Jurkat, Clone E6-1 (cell line): ENCODE measurements at places on chromosomes 7 and 10.

DNA sequence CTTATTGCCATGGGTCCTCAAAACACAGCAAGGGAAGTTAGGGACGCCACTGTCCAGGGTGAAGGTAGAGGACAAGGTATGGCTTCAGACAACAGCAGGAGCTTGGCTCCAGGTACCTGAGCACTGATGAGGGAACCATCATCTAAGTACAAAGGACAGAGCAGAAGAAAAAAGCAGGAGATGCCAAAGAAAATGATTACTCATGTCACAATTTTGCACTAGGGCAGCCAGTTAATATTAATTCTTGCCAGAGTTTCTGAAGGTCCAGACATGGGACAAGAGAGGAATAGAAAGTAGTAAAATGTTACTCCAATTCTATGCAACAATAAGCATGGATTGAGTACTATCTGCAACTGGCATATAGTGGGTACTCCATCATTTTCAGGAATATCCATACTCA lies 14.1 kb downstream of the PTN start:
- DNase-seq = no peak

DNA sequence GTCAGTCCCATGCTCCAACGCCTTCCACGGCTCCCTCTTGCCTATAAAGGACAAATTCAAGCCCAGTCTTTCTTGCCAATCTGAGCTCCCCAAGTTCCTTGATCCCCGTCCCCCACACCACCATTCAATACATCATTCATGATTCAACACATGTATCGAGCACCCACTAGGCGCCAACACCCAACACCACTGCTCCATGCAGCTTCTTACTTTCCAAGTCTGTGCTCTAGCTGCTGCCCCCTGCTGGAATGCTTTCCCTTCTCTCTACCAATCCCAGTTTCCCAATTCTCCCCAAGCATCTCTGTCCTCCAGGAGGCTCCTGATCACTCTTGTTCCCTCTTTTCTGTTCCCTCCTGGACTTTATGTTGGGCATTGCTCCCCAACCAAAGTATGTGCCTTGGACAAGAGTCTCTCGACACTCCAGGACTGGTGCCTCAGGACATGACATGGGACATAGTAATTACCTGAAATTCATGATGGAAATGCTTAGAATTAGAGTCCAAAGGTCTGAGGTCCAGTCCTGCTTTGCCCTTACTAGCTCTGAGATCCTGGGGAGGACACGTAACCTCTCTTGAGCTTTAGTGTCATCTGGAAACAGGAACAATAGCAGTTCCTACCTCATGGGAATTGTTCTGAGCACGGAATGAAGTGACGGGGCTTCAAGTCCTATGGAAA lies 172.7 kb downstream of the NEURL1 start:
- no peak for DNase-seq

DNA sequence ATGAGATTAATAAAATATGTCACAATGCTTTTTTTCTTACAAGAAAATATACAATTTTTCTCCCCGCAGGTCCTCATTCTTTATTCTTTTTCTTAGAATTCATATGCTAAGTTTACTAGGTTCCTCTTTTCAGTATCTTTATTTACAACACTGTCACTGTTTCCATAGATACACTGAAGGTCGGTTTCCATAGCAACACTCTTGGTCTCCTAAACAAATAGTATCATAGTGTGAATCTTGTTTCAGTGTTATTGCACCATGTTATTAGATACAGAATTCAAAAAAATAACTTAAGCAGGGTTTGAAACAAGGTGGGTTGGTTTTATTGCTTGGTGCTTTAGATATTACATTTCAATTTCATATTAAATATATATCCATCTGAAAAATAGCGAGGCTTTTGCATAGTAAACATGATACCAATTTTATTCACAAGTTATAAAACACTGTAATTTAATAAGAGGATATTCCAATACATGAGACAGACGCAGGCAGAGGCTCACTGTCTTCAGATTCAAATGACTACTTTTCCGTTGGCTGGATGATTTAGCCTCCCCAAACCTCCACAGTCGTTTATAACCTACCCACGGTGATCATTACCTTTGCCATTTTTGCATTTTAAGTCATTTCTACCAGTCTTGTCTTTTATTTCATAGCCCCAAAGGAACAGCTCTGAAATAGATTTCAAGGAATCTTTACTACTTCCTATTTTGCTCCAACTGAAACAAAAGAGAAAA lies 88.9 kb upstream of the KLF6 start:
- DNase-seq = peak; percentile 5

DNA sequence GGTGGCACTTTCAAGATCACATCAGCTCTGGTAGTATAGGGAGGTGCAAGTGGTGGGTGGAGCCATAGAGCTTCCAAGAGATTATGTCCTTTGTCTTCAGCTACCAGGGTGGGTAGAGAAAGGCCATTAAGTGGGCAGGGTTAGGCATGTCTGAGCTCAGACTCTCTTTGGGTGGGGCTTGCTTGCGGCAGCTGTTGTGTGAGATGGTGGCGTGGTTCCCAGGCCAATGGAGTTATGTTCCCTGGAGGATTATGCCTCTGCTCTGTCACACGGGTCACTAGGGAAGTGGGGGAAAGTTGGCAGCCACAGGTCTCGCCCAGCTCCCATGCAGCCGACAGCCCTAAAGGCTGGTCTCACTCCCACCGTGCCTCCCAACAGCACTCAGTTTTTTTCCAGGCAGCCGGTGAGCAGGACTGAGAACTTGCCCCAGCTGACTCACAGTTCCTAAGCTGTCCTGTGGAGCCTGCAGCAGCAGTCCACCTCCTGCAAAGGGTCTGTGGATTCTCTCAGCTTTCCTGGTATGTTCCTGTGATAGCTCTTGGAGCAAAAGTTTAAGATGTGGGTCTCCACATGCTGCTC lies 459.0 kb downstream of the SH2D4B start:
- no peak for DNase-seq

- DNase-seq = peak; percentile 53
These were observed 8.5 kb upstream of the SCD start for GRCh38 chr10:100338434-100339036.

DNA sequence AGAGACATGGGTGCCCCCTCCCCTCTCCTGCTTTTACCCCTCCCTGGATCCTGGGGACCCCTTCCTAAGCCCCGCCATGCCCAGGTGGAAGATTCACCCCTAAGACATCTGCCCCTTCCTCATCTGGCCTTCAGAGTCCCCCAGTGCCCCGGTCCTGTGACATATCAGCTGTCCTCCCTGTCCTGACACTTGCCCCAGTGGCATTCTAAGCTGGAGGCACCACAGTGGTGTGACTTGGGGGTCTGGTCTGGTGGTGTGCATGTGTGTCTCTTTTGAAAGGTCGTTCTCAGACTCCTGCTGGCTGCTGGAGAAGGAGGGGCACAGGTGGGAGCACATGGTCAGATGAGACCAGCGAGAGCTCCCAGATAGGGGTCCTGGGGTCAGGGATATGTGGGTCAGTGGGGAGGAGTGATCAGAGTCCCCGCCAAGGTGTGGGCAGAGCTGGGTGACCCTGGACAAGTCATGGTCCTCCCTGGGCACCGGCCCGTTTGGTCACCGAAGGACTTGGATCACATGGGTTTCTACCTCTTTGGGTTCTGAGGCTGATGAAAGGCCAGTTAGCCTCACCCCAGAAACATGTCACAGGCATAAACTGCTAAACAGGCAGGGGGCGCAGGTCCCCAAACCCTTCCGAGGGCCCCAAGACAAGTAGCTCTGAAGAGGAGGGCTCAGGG lies 645 bp upstream of the TFR2 start:
- no peak for DNase-seq

DNA sequence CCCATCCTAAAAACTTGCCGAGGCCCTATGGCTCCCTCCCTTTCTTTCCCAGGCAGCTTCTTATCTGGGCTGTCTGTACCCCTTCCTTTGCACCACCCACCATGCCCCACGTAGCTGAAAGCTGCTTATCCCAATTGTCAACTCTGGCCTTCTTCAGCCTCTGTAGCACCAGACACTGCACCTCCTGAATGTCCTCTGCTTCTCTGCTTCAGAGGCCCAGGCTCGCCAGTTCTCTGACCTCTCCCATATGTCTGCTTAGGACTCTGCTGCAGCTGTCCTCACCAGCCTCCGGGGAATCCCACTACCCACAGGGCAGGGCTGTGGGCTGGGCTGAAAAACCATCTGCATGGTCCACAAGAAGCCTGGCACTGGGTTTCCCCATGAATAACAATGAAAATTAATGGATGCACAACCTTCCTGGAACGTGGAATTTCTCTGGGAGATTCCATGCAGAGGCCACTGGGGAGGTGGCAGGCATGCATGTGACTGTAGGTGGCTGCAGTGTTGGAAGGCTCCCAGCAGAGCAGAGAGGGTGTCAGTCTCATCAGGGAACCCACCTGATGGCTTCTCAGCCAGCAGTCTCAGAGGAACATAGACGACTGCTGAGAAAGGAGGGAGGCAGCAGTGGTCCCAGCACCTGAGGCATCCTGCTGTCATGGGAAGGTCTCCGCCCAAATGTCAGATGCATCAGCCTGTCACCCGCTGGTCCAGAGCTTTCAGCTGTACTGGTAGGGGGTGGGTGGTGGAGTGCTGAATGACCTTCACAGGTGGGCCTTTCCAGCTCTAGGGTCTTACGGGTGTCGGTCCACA lies 16.8 kb upstream of the SH2D4B start:
- no peak for DNase-seq

DNA sequence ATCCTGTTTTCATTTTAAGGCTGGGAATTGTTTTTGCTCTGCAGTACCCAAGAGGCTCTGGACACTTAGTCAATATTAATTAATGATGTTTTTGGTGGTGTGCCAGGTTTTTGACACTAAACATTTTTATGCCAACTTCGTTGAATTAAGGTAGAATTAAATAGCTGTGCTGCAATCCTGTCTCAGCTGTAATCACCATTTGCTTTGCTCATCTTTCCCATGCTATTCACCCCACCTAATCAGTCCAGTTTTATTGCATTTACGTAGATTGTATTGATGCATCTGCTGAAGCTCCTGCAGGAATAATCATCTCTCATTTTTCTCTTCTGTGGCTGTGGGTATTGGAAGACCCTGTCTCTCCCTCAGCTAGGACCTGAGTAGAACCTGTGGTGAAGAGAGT lies 52.6 kb upstream of the TRUB1 start:
- DNase-seq = no peak

GRCh38 chr7:4775848-4776623 lies 613 bp downstream of the AP5Z1 start:
- no peak for DNase-seq

DNA sequence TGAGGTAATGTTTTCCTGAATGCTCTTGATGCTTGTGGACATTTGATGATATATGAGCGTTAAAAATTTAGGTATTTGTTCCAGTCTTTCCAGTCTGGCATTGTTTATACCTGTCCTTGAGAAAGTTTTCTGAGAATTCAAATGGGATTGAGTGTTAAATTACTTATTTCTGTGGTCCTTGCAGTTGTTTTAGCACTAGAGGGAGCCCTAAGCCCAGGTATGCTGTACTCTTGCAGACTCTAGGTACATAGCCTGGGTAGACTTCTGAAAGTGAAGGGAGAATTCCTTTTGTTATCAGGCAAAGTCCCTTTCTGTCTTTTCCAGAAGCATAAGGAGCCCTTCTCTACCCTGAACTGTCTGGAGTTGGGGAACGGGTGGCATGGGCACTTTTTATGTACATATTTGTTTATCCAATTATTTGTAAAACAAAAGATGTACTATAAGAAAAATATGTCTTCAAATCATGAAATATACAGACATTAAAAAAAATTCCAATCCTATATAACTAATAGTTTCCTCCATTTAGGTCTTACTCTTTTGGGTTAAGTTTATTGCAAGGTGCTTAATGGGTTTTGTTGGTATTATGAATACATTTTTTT lies 262.1 kb downstream of the ATRNL1 start:
- DNase-seq = peak; percentile 69

DNA sequence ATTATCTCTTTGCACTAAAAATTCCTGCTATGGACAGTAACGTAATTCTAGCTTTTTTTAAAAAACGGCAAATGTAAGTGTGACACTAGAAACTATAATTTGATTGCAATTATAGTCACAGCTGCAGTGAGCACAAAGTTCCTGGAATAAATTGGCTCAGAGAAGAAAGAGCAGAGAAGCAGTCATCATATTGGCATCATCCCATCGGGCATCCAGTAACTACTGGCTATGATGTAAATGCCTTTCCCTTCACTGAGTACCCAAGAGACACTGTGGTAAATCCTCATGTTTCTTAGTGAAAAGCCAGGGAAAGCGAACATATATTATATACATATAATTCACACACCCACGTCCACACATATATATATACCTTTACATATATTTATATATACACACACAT lies 43.6 kb downstream of the PIP4K2A start:
- DNase-seq = no peak

GRCh38 chr7:137961200-137962177 lies 40.4 kb downstream of the CREB3L2 start:
- DNase-seq = no peak

- DNase-seq = peak; percentile 7
These were observed 44.8 kb upstream of the EGR2 start for GRCh38 chr10:62860946-62861345.

DNA sequence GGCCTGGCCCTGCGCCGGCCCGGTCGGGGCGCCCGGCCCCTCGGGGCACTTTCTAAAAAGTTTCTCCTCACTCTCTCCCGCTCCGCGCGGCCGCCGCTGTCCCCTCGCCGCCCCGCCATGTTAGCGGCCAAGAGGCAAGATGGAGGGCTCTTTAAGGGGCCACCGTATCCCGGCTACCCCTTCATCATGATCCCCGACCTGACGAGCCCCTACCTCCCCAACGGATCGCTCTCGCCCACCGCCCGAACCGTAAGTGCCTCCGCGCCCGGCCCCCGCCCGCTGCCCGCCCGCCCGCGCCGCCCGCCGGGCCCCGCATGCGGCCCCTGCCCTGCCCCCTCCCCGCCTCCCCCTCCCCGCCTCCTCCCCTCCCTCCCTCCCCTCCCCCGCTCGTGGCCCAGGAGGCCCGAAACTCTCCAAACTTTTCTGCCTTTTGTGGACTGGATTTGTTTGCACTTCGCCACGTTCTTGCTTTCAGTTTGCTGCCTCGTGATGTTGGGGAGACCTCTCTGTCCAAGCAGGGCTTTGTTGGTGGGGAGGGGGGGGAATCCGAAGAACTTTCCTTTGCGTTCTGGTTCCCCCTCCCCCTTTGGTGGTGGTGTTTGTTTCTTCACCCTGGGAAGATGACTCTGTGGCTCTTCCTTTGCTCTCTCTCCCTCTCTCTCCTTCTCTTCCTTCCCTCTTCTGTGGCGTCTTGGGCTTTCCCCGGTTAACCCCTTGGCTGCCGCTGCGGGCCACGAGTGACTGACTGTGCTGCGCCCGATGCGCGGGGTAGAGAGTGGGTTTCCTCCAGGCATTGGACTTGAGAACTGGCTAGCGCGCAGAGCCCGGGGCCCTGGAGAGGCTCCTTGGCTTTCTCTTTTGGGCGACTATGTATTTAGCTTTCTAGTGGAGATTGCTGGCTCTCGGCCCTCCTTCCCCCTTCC lies 1.6 kb downstream of the TCF7L2 start:
- peak; percentile 30 for DNase-seq

DNA sequence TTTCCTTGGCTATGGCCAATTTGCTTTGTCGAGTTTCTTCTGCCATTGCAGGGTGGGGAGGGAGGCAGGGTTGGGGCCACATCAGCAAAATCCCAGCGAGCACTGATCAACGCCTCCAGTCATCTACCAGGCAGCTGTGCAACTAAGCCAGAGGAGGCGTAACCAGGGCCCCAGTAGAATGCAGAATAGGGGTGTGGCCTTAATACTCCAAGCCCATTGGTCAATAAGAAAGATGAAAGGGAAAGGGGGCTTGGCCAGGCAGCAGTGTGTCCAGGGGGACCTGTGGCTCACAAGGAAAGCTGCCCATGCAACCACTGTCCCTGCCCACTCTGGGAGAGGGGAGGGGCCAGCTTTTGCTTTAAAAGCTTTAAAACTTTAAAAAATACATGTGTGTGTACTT lies 21.5 kb upstream of the GGCT start:
- DNase-seq = no peak

- DNase-seq = no peak
These were observed 634 bp downstream of the HECW1 start for GRCh38 chr7:43112941-43113621.
